ENCODE measurements at places on chromosomes 6 and 20.

- no peak for DNase-seq
Measured at GRCh38 chr6:22306741-22307466, 10.1 kb upstream of the PRL start.

DNA sequence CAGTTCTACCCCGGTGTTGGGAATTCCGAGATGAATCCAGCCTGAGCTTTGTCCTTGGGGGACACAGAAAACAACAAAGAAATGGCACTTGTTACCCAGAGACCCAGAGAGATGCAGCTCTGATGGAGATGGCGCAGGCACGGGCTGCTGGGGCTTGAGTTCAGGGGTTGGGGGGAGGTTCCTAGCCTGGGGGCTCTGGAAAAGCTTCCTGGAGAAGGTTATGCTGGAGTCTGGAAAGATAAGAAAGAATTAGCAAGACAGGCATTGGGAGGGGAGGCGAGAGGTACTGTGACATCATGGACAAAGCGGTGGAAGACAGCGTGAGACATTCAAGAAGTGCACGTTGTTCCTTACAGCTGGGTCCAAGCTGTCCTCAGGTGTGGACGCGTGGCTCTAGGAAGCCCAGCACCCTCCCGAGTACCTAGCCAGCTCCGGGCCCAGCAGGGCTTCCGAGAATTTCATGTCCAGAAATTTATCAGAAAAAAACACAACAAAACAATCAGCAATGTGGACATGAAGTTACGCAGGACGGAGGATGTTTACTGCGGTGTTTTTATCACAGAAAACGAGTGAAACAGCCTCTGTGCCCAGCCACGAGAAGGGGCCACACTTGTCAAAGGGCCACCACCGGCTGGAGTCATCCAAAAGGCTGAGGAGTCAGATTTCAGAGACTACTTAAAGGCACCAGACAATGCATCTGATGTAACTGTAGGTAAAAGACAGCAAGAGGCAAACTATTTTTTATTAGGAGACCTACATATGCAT, 39.5 kb downstream of the C20orf203 start:
- no peak for DNase-seq

- DNase-seq, result no peak
Measured at GRCh38 chr6:163661272-163661671, 246.8 kb downstream of the QKI start.

DNA sequence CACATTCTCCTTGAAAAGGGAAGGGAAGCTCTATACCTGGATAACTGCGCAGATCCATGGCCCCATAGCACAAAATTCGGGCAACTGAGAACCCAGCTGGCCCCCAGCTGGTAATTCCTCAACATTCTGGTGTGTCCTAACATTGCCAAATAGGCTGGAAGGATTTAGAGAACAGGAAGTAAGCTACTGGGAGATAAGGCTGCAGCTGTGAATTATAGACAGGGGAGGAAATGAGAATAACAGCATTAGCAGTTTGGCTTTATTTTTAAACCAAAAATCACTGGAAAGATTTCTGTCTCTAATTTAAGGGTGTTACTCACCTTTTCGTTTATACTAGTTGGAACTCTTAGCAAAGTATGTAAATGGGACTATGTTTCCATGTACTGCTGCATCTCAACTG, 97.2 kb downstream of the TULP4 start:
- no peak for DNase-seq

GRCh38 chr20:33071198-33071597, 8.2 kb upstream of the BPIFB4 start:
- no peak for DNase-seq

GRCh38 chr6:37538107-37538506, 38.4 kb upstream of the CCDC167 start:
- no peak for DNase-seq

DNA sequence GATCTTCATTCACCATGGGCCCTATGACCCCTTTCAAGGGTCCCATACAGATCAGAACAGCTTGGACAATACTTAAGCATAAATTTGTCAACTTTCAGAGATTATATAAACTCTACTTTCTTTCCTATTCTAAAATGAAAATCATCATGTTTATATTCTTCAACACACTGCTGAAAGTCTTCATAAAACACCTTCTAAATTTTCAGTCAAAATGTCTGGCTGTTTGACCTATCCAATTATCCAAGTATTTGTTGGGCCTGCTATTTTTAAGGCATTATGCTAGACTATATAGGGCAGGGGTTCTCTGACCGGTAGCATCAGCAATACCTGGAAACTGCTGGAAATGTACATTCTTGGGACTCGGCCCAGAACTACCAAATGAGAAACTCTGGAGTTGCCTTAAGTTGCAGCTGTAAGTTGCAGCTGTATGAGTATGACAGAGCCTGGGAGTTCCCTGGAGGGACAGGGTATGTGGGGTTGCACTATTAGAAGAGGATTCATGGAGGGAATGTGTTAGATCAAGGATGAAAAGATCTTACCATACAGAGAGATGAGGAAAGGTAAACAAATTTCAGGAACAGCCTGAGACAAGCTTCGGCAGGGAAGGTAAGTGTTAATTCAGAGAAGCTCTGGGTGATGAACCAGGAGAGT, 293.0 kb downstream of the ADGB start:
- no peak for DNase-seq

GRCh38 chr6:139640448-139640847, 266.0 kb upstream of the CITED2 start:
- DNase-seq, result no peak

DNA sequence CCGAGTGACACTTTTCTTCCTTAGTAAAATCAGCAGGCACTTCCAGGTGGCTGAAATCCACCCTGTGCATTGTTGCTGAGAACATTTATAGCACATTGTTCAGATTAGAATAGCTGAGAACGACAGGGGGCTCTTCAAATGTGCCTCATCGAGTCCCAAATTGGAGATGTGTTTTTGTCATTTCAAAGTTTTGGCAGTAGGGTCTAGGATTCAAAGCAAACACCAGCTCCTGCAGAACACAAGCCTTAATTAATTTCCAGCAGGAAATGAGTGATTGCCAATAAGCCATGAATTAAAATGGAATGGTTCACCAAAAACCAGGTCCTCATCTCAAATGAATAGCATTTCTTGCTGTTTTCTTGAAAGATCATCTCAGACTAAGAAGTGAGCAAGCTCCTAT, 171.6 kb downstream of the PLCB1 start:
- DNase-seq, result no peak

DNA sequence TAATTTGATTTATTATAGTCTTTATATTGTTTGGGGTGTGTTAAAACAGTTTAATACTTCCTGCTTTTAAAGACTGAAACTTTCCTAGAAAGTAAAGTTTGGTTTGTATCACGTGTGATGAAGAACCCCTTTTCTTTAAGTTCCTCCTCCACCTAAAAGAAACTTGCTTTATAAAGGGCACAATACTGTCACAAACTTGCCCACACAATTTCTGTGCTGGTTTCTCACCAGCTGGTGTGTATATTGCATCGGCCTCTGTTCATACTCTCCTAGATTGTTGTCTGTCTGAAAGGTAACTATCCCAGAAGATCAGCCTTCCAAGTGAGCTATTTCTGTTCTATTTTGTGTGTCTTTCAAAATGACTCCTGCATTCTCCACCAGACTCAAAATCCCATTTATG, 46.9 kb downstream of the ANKRD6 start:
- DNase-seq, result no peak

- DNase-seq, result no peak
Measured at GRCh38 chr6:49713346-49713745, at the start of gene CRISP2. CRISP2 (minus strand) TSS chr6:49713543; CDS start chr6:49709196, 4,347 bp downstream.

DNA sequence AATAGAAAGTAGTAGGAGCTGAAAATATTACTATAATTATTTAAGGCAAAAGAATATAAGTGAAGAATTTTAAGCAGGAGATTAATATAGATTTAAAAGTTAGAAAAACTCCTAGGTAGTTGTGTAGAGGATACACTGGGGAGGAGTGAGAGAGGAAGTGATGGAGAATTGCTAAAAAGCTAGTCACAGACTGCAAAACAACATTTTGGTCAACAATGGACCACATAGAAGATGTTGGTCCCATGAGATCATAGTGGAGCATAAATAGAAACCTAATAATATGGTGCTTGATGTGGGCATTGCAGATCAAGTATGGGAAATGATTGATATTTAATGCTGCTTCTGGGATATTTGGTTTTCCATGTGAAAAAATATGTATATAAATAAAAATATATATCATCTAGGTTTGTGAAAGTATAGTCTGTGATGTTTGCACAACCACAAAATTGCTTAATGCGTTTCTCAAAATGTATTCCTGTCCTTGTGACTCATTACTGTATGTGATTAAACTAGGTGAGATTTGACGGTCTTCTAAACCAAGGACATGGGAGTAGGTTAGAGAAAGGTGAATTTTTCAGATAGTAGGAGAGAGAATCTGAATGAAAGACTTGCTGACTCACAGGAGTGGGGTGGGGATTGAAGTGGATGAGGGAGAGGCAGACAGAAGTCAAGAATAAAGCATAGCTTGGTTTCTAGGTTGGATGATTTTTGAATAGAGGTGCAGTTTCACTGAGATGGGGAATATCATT, 174.0 kb downstream of the BCKDHB start:
- no peak for DNase-seq

DNA sequence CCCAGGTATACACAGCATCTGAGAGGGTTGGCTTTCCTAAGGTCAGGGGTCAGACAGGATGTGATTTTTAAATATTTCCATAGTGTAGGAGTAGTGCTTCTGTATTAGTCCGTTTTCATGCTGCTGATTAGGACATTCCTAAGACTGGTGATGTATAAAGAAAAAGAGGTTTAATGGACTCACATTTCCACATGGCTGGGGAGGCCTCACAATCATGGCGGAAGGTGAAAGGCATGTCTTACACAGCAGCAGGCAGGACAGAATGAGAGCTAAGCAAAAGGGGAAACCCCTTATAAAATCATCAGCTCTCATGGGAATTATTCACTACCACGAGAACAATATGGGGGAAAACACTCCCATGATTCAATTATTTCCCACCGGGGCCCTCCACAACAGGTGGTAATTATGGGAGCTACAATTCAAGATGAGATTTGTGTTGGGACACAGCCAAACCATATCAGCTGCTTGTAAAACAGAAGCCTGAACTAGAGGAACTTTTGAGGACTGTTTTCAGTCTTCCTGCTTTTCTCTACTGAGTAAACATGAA, 91.0 kb upstream of the MEI4 start:
- DNase-seq, result no peak

DNA sequence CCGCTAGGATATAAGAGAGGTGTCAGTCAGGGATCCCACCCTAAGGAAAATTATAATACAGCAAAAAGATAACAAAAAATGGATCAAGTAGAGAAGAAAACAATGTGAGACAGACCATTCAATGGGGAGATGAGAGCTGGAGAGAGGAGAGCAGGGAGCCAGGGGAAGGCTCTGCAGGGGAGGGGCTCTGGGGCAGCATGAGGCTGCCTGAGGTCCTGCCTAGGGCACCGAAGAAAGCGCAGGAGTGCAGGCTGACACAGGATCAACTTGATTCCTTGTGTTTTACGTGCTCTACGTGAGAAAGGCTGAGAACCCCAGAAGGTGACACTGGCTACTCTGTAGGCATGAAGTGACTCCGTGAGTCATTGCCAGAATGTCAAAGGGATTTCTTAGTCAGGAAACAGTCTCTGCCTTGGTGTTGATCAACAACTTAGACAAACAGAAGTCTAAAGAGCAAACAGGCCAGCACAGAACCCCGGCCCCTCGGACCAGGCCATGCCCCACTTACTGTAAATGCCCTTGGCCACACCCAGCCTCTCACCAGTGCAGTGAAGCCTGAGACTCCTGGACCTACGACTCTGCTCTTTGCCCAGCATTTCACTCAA, 290.1 kb upstream of the PRDM1 start:
- no peak for DNase-seq

All from activated naive CD4-positive, alpha-beta T cell treated with Interleukin-2 at 50 U/mL for 16 hours (primary cell).